Smooth muscle cell of the umbilical artery (primary cell): ENCODE measurements at places on chromosomes 5 and 9. TPM values are rescaled to one million over a fixed set of nuclear protein-coding genes. Genes with fewer than 3 reads are reported as not detected.

The MYO10 gene
- 115 and 264 TPM in 2 replicates for total RNA-seq

The MELK gene
- total RNA-seq, result 3.0 and 20.4 TPM in 2 replicates

The CNTNAP3 gene
- 0.30 and 3.6 TPM in 2 replicates for total RNA-seq

The FBXO38 gene
- 48.7 and 51.2 TPM in 2 replicates for total RNA-seq

The LCN12 gene
- 0.30 and 0.51 TPM in 2 replicates for total RNA-seq

The UNC13B gene
- 43.7 and 64.1 TPM in 2 replicates for total RNA-seq

The ADAMTSL1 gene
- total RNA-seq, result 151 and 531 TPM in 2 replicates
